B cell (primary cell): ENCODE measurements at places on chromosomes 2 and 18.

GRCh38 chr2:125696560-125696959 is 959.4 kb upstream of the GYPC start:
- no peak for DNase-seq

- no peak for DNase-seq
Measured at GRCh38 chr2:191892391-191892790, 45.5 kb upstream of the CAVIN2 start.

GRCh38 chr2:237258116-237258515 is 155.8 kb downstream of the COL6A3 start:
- DNase-seq, result no peak

DNA sequence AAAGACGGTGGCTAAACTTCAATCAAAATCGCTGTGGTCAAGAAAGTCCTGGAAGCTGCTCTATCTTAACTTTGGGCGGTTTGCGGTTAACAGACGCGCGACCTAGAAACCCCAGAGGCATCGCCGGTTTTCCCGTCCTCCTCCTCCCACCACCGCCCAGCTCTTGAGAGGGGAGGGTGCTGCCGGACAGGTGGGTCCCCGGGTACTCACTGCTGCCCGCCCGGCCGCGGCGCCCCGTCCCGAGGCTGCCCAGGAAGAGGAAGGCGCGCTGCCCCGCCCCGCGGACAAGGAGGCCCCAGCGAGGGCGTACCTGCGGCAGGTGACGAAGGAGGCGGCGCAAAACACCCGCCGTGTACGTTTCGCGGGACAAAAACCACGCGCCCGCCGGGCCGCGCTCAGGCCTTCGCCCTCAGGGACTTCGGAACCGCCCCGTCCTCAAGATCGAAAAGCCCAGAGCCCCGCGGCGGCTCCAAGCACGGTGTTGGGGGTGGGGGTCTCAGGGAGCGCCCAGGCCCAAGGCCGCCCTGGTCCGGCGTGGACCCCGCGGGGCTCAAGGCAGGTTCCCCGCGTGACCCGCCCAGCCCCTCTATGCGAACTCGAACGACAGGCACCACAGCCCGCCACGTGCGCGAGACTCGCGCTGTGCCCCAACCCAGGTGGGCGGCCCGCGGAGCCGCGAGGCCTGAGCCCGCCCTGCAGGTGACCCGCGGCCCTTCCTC is at the start of gene SH3YL1:
Gene SH3YL1, minus strand, starts transcription at position 259 of the 719 bp plus-strand sequence. Its CDS starts 48 bp downstream, at position 211.
- peak; percentile 79 for DNase-seq
